ENCODE measurements at places on chromosomes 3 and 15. TPM values are rescaled to one million over a fixed set of nuclear protein-coding genes. Genes with fewer than 3 reads are reported as not detected.

Gene CAND2
- 1.5 TPM for total RNA-seq

Gene ALS2CL
- 0.37 TPM for total RNA-seq

DNA sequence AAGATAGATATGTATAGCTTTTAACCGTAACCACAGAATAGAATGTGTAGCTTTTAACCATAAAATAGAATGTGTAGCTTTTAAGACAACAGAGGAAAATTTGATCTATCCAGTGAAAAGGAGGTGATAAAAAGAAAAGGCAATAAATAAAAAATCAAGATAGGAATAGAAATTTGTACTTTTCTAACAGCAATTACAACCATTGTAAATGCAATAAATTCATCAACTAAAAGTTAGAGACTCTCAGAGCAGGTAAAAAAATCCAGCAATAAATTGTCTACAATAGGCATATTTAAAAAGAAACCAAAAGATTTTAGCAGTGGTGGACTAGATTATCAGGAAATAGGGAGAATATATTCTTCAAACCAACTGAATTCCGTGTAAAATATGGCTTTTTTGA, 63.8 kb upstream of the ABHD2 start:
- DNase-seq = no peak
- no peak overlapping the region for H3K27ac ChIP-seq
- H3K4me3 ChIP-seq = no peak overlapping the region

GRCh38 chr3:70094197-70094596, 94.7 kb downstream of the SAMMSON start:
- no peak for DNase-seq
- no peaks in the 10 kb centered on the region for H3K4me1 ChIP-seq
- H3K4me3 ChIP-seq = no peak overlapping the region
- no peaks in the 10 kb centered on the region for H3K27me3 ChIP-seq
- no peaks in the 10 kb centered on the region for H3K36me3 ChIP-seq

DNA sequence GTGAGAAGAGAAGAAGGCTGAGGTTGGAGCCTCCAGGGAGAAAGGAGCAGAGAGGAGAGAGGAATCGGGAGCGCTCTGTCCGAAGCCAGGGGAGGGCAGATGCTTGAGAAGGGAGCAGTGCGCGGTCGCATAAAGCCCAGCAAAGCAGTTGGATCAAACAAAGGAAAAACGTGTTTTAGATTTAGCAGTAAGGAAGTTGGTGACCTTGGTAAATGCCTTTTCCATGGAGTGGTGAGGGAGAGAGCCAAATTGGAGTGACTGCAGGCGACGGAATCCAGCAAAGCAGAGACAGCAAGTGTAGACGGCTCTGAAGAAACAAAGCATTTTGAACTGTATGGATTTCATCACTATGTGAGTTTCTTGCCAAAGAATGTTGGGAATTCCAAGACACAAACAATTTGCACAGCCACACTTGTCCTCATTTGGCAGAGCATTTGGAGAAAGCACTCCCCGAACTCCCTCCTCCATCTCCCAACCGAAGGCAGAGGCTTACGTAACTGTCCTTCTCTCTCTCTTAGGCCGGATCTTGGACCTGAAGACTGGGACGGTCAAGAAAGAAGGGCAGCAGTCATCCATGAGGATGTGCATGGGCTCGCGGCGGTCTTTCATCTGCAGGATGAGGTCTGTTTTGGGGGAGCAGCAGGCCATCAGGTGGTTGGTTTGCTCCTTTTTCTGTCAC, 103.6 kb downstream of the ARNT2 start:
- H3K4me1 ChIP-seq = peaks cover 28% of the 10 kb centered on the region
- DNase-seq = peak; percentile 83
- H3K27me3 ChIP-seq = no peaks in the 10 kb centered on the region
- no peak overlapping the region for H3K4me3 ChIP-seq
- H3K36me3 ChIP-seq = no peaks in the 10 kb centered on the region

DNA sequence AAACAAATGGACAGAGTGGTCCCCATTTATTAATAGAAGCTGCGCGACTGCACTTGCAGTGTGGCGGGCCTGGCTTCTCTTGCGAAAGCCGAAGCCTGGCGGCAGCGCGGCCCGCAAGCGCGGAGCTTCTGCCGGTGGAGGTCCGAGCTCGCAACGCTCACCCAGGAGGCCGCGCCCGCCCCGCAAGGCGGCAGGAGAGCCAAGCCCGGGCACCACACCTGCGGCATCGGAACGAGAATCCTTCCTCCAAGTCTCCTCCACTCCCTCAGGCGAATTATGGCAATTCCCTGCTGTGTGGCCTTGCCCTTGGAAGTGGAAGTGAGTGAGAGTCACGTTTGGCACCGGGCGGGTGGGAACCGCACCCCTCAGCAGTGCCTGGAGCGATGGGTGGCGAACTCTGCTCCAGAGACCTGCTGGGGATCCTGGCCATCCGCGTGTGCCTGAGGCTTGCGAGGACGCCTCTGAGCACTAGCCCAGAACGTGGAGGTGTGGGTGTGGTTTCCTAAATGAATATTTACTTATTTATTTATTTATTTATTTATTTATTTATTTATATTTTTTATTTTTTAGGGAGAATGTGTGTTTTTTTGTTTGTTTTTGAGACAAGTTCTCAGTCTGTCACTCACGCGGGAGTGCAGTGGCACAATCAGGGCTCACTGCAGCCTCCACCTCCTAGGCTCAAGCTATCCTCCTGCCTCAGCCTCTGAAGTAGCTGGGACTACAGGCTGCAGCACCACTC, 133.7 kb upstream of the UBE2E1 start:
- H3K36me3 ChIP-seq = no peaks in the 10 kb centered on the region
- H3K27me3 ChIP-seq = no peaks in the 10 kb centered on the region
- no peak for DNase-seq
- H3K4me1 ChIP-seq = peaks cover 37% of the 10 kb centered on the region
- no peak overlapping the region for H3K27ac ChIP-seq
- no peak overlapping the region for H3K4me3 ChIP-seq

Gene GOLGA8N
- 1.9 TPM for total RNA-seq

Gene CGNL1
- 3.2 TPM for total RNA-seq

DNA sequence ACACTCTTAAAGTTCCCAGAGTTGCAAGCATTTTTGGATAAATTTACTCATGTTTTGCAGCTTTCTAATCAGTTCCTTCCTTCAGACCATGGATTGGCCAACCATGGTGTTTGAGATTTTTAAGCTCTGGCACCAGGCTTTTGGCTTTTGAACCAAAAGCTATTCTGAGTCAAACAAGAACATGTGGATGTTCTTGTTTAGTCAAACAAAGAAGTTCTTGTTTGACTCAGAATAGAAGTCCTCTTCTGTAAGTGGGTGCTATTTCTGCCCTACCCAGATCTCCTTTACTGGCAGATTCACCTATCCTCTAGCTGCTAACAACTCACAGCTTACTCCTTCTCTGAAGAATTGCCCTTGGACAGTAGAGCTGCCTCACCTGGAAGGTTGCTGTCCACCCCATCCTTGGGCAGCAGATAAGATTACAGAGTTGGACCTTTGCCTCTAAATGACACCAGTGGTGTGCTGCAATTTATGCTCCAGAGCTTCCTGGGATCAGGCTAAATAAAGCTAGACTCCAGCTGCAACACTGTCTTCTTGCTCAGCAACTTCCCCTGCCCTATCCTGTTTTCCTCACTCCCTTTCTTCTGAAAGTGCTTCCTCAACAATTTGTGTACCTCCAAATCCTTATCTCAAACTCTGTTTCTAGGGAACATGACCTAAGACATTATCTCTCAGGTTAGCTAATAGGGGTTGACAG, 65.6 kb downstream of the COL6A6 start:
- no peak overlapping the region for H3K4me3 ChIP-seq
- no peaks in the 10 kb centered on the region for H3K27me3 ChIP-seq
- no peaks in the 10 kb centered on the region for H3K4me1 ChIP-seq
- H3K36me3 ChIP-seq = no peaks in the 10 kb centered on the region
- no peak for DNase-seq
- no peak overlapping the region for H3K27ac ChIP-seq

Gene TRPM7
- total RNA-seq = 30.8 TPM

GRCh38 chr15:85073556-85074194, 92.0 kb downstream of the PDE8A start:
- DNase-seq = no peak
- H3K4me1 ChIP-seq = no peaks in the 10 kb centered on the region
- H3K4me3 ChIP-seq = no peak overlapping the region

GRCh38 chr15:33028495-33028894, 166.0 kb downstream of the FMN1 start:
- H3K36me3 ChIP-seq = no peaks in the 10 kb centered on the region
- H3K4me3 ChIP-seq = no peak overlapping the region
- 0 out of 2 replicates have a peak, but pooled peaks cover 5% of the 10 kb centered on the region for H3K4me1 ChIP-seq
- no peak for DNase-seq

GRCh38 chr3:153273767-153274435, 111.9 kb downstream of the RAP2B start:
- H3K4me1 ChIP-seq = peaks cover 19% of the 10 kb centered on the region
- no peak overlapping the region for H3K27ac ChIP-seq
- H3K36me3 ChIP-seq = no peaks in the 10 kb centered on the region

Gene INO80
- total RNA-seq = 25.5 TPM

- no peaks in the 10 kb centered on the region for H3K36me3 ChIP-seq
- no peaks in the 10 kb centered on the region for H3K27me3 ChIP-seq
- H3K4me3 ChIP-seq = no peak overlapping the region
- DNase-seq = no peak
- H3K4me1 ChIP-seq = no peaks in the 10 kb centered on the region
- H3K27ac ChIP-seq = no peak overlapping the region
Observed at GRCh38 chr3:18411541-18411940, 13.6 kb downstream of the SATB1 start.

DNA sequence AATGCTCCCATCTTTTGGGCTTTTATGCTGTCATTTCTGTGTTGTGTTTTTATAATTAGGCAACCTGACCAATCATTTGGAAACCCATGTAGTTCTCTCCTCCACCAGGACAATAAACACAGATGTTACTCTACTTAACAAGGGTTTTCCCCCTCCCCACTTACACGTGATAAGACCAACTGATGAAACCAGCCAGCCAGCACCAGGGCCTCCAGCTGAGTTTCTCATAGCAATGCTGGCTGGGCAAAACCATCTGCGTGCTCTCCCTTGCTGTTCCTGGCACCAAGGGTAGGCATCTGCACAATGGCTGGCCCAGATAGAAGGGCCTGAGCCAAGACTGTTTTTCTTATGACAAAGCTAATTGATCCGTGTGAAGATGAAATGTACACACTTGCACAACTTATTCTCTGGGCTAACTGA, 310.4 kb downstream of the PLCL2 start:
- no peaks in the 10 kb centered on the region for H3K36me3 ChIP-seq
- H3K4me3 ChIP-seq = no peak overlapping the region

Gene GLDN
- not detected for total RNA-seq

Gene MORC1
- total RNA-seq = not detected

GRCh38 chr15:35458176-35458856, 87.6 kb downstream of the DPH6 start:
- DNase-seq = no peak
- no peaks in the 10 kb centered on the region for H3K27me3 ChIP-seq
- no peaks in the 10 kb centered on the region for H3K36me3 ChIP-seq
- H3K4me3 ChIP-seq = no peak overlapping the region
- peaks cover 5% of the 10 kb centered on the region for H3K4me1 ChIP-seq

DNA sequence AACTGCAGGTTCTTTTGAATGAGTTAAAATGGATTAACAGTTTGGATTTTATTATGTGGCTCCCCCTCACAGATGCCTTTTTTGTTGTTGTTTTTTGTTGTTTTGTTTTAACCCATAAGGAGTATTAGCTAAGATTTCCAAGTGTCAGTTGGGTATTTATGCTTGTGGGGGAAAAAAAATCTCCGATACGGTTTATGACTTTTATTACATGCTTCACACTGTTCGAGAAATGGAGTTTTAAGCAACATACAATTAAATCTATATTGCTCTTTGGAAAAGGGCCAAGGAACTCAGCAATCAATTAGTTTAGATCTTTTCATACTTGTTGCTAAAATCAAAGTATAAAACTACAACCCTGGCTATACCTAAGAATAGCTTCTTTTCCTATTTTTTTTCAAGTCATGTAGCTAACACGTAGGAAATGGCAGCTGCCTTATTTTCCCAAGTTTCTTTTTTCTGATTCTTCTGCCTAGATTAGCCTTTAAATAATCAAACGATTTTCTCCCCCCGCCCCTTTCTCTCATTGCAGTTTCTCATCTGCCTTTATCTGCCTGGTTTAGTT, 16.0 kb downstream of the NR2F2 start:
- H3K4me1 ChIP-seq = peaks cover 26% of the 10 kb centered on the region
- no peak overlapping the region for H3K4me3 ChIP-seq
- H3K27me3 ChIP-seq = no peaks in the 10 kb centered on the region
- no peak overlapping the region for H3K27ac ChIP-seq
- no peak for DNase-seq

- H3K4me1 ChIP-seq = no peaks in the 10 kb centered on the region
- no peaks in the 10 kb centered on the region for H3K36me3 ChIP-seq
- H3K27me3 ChIP-seq = no peaks in the 10 kb centered on the region
- no peak for DNase-seq
- H3K4me3 ChIP-seq = no peak overlapping the region
Observed at GRCh38 chr3:7693976-7694375, 807.6 kb upstream of the LMCD1 start.

- peak overlapping the region; percentile 88 for H3K4me3 ChIP-seq
- H3K4me1 ChIP-seq = peaks cover 35% of the 10 kb centered on the region
- H3K36me3 ChIP-seq = peaks cover 35% of the 10 kb centered on the region
- DNase-seq = no peak
Observed at GRCh38 chr3:52277972-52278509, 408 bp downstream of the WDR82 start.

Data from SJSA1 (cell line).